ENCODE measurements at places on chromosomes 7 and 10.

GRCh38 chr7:129859183-129859582 lies 93.6 kb downstream of the UBE2H start:
- DNase-seq: no peak

DNA sequence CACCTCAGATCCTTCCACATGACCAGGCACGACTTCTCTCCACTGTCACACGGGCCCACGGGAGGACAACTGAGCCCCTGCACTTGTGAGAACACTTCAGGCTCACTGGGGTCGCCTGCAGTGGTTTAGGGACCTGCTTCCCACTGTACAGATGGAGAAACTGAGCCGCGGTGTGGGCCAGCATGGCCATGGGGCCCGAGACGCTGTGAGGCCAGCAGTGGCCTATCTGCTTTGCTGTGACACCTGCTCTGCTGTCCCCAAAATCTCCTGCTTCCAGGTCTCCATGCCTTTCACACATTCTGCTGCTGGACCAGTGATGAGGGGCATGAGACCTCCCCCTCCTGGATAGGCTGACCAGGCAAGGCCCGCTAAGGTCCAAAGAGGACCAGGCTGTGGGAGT lies 75.8 kb upstream of the PAX2 start:
- no peak for DNase-seq

DNA sequence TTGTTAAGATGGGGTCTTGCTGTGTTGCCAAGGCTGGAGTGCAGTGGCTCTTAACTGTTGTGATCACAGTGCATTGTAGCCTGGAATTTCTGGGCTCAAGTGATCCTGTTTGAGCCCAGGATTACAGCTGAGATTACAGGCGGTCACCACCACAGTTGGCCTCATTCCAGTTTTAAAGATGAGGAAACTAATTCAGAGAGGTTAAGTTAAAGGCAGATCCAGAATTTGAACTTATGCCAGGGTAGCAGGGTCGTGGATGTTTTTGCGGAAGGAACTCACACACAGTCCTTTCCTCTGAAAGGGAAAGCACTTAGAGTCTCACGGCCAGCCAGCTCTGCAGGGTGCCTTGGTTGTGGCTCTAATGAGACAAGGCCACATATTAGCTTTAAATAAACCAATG lies 84.7 kb downstream of the MMRN2 start:
- no peak for DNase-seq

GRCh38 chr7:36202398-36202797 lies 49.3 kb downstream of the EEPD1 start:
- no peak for DNase-seq

DNA sequence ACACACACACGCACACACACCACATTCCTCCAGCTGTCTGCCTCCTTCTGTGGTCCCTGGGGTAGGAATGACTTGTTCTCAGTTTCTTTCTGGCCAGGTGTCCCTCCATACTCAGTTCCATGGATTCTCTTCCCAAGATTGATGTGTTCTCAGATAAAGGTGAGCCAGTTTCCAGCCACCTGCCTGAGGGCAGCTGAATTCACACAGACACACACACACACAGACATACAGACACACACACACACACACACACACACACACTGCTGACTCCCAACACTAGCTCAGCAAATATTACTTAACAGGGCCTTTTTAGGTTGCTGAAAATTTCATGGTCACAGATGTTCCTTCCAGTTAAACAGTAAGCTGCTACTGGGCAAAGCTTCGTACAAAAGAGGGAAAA lies 45.4 kb upstream of the GDF10 start:
- DNase-seq: no peak

DNA sequence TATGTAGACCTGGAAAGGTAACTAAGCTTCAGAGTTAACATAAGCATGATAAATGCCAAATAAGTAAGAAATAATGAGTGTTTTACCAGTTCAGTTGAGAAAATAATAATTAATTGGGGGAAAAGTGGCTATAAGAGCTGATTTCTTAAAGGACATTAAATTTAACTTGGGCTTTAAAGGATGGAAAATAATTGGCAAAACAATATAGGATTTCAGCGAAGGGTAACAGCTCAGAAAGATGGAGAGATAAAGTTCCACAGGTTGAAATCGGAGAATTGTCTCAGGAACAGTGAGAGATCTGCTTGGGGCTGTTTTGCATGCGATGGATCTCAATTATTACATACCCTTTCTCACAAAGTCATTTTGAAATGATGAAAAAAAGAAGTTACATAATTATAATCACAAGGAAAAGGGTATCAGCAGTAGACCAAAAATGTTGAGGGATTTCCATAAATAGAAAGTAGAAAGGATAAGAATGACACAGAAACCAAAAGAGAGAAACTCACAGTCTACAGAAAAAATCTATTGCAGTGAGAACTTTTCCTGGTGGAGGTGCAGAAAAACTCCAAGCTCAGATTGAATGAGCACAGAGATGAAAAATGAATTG lies 40.1 kb upstream of the ITGB8 start:
- DNase-seq: no peak

All from activated CD4-positive, alpha-beta T cell treated with anti-CD3 and anti-CD28 coated beads for 48 hours (primary cell).